ENCODE measurements at places on chromosomes 7 and 10. TPM values are rescaled to one million over a fixed set of nuclear protein-coding genes. Genes with fewer than 3 reads are reported as not detected.

DNA sequence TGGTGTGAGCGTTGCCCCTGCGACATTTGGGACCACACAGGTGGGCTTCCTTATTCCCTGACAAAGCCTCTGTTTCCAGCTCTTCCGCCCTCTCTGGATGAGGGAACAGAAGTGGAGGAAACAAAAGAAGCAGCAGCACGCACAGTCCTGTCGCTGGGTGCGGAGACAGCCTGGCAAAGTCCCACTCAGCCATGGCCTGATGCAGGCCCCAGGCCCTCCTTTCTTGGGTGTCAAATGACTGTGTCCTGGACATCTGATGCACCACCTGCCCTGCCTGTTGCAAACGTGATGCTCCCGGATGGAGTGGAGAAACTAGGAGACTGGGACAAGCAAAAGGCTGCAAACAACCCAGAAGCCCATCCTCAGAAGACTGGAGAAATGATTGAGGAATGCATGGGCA is 20.7 kb downstream of the ZMIZ2 start:
- no peak overlapping the region for H3K27ac ChIP-seq
- DNase-seq, result no peak
- no peak overlapping the region for H3K4me3 ChIP-seq

GRCh38 chr7:26081638-26082037 is 70.4 kb upstream of the NFE2L3 start:
- no peak for DNase-seq
- no peaks in the 10 kb centered on the region for H3K4me1 ChIP-seq
- no peaks in the 10 kb centered on the region for H3K36me3 ChIP-seq
- H3K27ac ChIP-seq, result no peak overlapping the region
- H3K4me3 ChIP-seq, result no peak overlapping the region
- no peaks in the 10 kb centered on the region for H3K27me3 ChIP-seq

GRCh38 chr10:97547271-97547600 is 25.3 kb upstream of the ANKRD2 start:
- no peak overlapping the region for H3K27ac ChIP-seq
- no peaks in the 10 kb centered on the region for H3K36me3 ChIP-seq
- no peaks in the 10 kb centered on the region for H3K27me3 ChIP-seq
- DNase-seq, result no peak

GRCh38 chr7:112074464-112074863 is 131.7 kb downstream of the DOCK4 start:
- no peaks in the 10 kb centered on the region for H3K27me3 ChIP-seq
- no peak for DNase-seq
- no peak overlapping the region for H3K4me3 ChIP-seq
- no peaks in the 10 kb centered on the region for H3K4me1 ChIP-seq

- H3K4me3 ChIP-seq, result no peak overlapping the region
- no peaks in the 10 kb centered on the region for H3K27me3 ChIP-seq
- no peaks in the 10 kb centered on the region for H3K36me3 ChIP-seq
Observed at GRCh38 chr10:20598590-20598989, 298.5 kb downstream of the NEBL start.

MMP21 gene
- total RNA-seq, result 0.33 TPM

TDRD1 gene
- total RNA-seq, result 0.78 TPM

FKBP9 gene
- total RNA-seq, result 122 TPM

All from aorta (tissue), 5 donors.